Anterior cingulate cortex (tissue), 58 donors: ENCODE measurements at places on chromosomes 4 and X.

- no peak for DNase-seq
Observed at GRCh38 chr4:49002931-49003330, 16.9 kb downstream of the CWH43 start.

- DNase-seq = no peak
Observed at GRCh38 chr4:23881674-23882337, 8.0 kb downstream of the PPARGC1A start.

DNA sequence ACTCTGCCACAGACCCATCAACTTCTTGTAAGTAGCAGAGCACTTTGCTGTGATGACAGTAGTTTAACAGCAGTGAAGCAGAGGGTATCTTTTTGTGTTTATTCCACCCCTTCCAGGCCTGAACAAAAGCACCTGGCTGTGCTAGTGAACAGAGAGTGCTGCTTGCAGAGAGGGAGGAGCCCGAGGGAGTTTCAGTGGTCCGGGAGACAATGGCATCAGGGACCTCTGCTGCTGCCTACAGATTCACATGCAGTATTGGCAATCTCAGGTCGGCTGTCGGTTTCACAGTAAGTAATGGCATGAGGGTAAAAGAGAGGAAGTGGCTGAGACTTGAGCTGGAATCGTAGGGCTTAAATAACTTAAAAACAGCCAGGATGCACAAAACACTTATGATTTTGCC is 755.8 kb downstream of the RPA4 start:
- no peak for DNase-seq

DNA sequence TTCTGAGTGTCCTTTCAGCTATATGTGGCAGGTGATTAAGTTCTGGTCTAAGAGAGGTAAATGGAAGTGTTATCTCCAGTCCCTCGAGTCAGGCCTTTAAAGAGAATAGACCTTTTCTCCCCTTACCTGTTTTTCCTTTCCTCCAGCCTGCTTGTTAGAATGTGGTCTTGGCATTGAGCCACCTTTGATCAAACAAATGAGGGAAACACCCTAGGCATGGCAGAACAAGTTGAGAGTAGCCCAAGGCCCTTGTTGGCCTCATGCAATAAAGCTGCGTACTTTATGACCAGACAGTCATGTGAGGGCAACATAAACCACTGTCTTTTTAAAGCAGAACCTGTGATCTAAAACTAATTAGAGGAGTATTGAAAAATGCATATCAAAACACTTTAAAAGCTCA is 13.2 kb upstream of the IL13RA2 start:
- no peak for DNase-seq

GRCh38 chr4:153759407-153760316 is at the start of gene RNF175:
TSS of gene RNF175 (minus strand) at chr4:153760024. CDS start at chr4:153759862, 162 bp downstream.
- DNase-seq = no peak

DNA sequence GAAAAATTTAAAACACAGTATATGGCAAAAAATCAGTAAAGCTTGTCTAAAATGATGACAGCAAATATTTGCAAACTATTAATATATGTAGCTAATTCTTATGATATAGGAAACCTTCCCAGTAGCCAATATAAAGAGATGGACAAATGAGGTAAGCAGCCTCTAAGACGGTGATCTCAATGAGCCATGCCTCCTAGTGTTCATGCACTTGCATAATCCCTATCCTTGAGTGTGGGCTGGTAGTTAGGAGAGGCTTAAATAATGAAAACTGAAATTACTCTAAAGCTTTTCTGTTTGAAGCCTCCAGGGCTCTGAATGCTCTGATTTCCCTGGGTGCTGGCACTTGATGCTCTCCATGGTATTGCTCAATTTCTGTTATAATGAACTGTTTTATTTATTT is 24.6 kb upstream of the ARMCX4 start:
- no peak for DNase-seq

DNA sequence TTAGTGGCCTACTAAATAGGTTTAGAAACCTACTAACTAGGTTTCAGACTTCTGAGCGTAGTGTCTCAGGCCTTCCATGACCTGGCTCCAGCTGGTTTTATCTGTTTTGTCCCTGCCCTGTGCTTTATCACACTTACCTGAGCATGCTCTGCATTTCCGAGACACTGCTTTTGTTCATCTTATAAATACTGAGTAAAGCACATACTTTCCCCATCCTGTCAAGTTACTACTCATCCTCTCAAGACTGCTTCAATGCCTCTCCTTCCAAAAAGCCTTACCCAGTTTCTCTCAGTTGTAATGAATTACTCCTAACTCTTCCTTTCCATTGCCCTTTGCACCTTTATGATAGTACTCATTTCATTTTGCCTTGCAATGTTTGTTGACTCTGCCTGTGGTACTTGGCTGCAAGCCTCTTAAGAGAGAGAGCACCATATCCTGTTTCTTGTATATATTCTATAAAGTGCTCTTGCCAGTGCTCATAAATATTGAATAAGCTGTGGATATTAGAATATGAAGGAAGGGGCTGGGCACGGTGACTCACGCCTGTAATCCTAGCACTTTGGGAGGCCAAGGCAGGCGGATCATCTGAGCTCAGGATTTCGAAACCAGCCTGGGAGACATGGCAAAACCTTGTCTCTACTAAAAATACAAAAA is 34.4 kb downstream of the SLAIN2 start:
- DNase-seq = no peak

DNA sequence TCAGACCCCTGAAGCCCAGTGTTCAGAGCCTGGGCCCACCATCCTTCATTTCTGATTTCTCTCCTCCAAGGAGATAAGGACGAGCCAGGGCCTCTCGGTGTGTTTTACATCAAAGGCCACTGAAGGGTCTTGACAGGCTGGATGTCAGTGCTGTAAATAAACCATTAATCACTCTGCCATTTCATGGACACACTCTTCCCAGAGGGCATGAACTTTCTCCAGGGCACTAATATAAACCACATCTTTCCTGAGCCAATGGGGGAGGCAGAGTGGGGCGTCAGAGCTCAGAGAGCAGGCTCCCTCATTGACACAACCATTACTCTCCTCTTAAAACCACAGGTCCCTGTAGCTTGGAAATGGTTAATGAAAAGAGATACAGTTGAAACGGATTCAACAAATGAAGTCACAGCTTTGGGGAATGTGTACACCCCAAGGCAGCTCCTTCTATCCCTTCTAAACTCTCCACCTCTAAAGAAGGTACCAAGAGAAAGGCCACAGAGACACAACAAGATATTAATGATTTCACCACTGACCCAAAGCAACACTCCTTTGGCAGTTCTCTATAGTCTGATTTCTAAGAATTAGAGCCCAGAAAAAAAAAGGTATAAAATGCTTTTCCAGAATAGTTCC is 200.6 kb downstream of the CHIC2 start:
- DNase-seq = no peak

GRCh38 chr4:155263480-155263879 is 55.0 kb downstream of the NPY2R start:
- no peak for DNase-seq

DNA sequence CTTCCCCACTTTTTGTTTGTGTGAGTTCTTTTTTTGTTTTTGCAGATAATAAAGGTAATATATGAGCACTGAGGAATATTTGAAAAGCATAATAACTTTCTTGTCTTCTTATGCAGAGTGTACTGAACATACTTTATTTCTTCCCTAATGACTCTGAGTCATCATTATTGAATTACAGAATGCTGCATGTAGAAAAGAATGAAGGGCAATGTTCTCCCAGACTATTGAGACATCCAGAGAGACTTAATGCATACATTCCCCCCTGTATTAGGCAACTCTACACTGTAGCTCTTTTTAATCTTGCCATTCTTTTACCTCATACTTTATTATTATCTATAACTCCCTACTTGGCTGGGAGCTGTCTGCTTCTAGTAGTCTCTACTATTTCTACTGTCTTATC is 240.5 kb upstream of the ANKRD50 start:
- no peak for DNase-seq

DNA sequence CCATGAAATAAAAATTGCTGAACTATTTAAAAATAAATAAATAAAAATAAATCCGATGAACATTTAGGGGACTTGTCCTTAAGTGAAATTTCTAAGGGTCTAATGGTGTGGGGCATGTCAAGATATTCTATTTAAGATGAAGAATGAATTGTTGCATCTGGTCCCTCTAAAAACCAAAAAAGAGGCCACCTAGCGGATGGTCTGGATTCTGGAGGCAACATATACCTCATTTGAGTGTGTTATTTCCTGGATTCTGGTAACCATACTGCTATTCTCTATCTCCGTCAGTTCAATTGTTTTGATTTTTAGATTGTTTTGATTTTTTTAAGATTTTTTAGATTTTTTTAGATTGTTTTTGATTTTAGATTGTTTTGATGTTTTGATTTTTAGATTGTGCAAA is 28.3 kb downstream of the AGTR2 start:
- DNase-seq = no peak

- no peak for DNase-seq
Observed at GRCh38 chrX:152157042-152157441, 18.7 kb upstream of the MAGEA10 start.

- no peak for DNase-seq
Observed at GRCh38 chr4:42915484-42915883, 23.0 kb downstream of the GRXCR1 start.

DNA sequence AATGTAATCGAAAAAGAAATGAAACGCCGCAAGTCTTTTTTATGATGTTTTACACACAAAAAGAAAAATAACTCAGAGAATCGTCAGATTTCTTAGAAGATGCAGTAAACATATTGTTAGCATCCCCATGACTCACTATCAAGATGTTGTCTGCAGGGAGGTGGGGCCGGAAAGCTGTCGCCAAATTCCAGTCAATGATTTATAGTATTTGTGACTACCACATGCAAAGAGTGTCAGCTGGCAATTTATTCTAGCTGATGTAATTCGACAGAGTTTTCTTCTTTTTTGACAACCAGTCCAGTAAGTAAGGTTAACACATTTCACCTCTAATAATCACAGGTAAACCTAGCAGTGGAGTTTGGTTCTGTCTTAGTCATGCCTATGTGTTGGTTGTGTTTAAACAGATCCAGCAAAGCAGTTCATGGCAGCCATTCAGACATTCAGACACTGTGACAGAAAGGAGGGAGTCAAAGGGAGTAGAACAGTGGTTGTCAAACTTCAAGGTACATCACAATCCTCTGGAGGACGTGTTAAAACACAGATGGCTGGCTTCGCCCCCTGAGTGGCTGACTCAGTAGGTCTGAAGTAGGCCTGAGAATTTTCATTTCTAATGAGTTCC is 19.8 kb upstream of the PPP1R2C start:
- no peak for DNase-seq

DNA sequence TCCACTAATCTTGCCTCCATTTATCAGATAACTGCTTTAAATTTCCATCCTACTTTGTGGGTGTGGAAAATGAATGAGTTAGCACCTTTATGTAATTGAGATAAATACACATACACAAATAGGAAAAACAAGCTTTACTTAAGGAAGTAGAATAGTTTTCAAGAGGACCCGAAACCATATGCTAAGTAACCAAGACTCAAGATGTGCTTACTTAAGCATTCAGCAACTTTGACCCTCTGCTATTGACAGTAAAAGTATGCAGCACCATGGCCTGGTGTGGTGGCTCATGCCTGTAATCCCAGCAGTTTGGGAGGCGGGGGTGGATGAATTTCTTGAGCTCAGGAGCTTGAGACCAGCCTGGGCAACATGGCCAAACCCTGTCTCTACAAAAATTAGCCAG is 29.9 kb downstream of the RNF175 start:
- no peak for DNase-seq

DNA sequence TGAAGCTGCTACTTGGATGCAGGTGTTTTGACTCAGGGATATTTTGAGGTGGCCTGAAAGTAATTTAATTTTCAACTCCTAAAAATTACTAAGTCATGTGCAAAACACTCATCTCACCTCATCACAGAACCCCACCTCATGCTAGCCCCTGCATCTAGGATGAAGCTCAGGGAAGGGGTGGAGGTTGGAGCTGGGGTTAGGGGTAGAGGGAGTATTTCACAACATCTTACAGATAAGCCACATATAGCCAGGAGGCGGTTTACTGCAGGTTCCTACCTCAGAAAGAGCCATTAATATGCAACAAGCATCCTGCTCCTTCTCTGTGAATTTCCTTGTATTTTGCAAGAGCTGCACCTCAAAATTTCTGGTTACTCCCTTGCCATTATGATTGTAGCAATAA is 70.5 kb upstream of the TSPAN5 start:
- no peak for DNase-seq
